ENCODE measurements at places on chromosomes 4 and X.

- no peak for DNase-seq
Measured at GRCh38 chr4:74891037-74891436, 41.9 kb upstream of the PARM1 start.

DNA sequence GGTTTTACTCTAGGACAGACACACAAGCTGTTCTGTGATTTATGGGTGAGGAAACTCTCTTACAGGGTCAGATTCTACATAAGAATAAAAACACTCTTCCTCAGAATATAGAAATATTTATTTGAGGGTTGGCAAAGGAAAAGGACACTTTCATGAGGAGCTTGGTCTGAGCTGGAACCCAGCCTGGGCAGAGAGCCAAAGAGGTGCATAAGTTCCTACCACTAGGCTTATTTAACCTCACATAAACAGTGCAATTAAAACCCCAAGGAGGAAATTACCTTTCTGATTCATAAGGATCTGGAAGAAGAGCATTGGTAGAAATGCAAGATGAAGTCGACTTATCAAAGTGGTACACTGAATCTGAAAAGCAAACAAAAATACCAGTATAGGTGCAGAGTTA is 32.9 kb downstream of the SETD7 start:
- DNase-seq, result peak; percentile 35

DNA sequence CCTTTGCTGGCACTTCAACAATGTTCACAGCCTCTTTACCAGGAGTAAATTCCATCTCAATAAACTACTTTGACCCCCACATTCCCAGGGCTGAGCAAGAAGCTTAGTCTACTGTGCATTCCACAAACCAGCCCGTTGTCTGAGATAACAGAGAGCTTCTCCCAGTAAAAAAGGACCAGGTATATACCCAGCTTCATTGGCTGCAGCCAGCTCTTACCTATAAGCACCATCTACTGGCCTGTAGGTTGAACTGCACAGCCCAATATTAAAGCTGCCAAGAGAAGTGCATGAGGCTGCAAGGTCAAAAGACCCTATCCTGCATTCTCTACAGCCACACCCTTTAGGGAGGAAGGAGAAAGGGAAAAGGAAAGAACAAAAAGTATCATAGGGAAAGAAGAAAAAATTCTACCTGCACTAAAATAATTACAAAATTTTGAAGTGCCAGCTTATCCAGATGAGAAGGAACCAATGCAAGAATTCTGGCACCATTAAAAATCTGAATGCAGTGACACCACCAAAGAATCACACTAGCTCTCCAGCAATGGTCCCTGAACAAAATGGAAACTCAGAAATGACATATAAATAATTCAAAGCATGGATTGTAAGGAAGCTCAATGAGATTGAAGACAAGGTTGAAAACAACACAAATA is 45.7 kb upstream of the INTU start:
- peak; percentile 36 for DNase-seq

DNA sequence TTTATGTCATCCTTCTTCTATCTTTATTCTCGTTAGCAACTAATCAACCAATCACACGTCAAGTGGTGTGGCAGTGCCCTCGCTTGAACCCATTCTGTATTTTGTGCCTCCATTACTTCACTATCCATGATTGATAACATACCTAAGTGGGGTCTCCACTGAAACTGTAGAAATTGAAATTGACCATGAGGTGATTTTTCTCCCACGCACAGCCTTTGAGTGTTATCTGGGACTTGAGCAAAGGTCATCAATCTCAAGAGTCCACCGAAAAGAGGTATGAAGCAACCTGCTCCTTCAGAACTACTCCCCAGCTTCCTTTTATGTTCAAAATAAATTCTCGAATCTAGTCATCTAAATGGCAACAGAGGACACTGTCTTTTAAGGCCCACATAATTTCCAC is 111.1 kb downstream of the SCD5 start:
- no peak for DNase-seq

DNA sequence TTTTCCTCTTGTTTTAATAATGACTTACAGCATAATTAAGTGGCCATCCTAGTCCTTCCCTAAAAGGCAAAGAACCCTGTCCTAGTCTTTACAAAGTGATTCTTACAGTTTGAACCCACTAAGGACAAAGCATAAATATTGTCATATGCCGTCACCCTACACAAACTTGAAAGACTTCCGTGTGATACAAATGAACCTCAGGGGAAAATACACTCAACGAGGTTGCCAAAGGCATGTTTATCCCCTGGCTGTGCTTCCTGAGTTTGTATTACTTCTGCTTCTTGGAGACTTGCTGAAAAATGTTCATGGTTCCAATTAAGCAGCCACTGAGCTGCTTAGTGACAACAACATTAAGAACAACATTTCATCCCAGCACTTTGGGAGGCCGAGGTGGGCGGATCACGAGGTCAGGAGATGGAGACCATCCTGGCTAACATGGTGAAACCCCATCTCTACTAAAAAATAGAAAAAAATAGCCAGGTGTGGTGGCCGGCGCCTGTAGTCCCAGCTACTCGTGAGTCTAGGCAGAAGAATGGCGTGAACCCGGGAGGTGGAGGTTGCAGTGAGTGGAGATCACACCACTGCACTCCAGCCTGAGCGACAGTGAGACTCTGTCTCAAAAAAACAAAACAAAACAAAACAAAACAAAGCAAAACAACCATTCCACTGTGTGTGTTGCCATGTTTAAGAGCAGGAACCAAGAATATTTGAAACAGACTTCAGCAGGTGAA is 16.2 kb downstream of the RASSF6 start:
- no peak for DNase-seq

DNA sequence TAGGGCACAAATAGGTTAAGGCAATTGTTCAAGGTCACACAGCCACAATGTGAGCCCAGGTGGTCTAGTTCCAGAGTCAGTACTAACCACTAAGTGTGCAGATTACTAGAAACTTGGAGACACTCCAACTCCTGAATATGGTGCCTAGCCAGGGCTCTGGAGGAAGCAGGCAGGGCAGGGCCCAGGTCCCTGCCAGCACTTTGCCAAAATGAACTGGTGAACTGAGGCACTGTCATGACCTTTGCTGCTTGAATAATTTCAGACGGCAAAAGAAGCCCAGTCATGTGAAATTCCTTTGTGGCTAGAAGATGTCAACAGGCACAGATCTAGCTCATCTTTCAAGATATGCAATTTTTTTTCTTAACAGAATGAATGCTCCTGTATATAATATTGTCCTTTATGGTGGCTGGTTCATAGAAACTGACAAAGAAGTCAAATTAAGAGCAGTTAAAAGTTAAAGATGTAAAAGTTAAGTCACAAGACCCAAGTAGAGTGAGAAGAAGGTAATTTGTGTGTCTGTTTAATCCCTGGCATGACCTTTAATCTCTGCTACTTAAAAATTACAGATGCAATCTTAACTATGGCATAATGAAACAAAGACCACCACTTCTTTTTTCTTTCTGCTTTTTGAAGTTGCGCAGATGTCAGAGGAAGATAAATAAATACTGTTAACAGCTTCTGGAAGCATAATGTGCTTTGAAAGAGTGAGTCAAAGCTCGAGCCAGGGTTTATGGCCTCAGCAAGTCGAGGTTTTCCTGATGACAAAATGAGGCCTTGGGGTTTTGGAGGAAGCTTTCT is 54.1 kb downstream of the SHROOM3 start:
- DNase-seq, result peak; percentile 45

- peak; percentile 38 for DNase-seq
Measured at GRCh38 chr4:161929956-161930355, 233.8 kb downstream of the FSTL5 start.

- DNase-seq, result no peak
Measured at GRCh38 chrX:7399373-7399772, 251.4 kb upstream of the PUDP start.

GRCh38 chrX:19897091-19897490 is 9.7 kb upstream of the SH3KBP1 start:
- DNase-seq, result no peak

GRCh38 chrX:1496076-1496475 is 40.9 kb downstream of the P2RY8 start:
- DNase-seq, result no peak

DNA sequence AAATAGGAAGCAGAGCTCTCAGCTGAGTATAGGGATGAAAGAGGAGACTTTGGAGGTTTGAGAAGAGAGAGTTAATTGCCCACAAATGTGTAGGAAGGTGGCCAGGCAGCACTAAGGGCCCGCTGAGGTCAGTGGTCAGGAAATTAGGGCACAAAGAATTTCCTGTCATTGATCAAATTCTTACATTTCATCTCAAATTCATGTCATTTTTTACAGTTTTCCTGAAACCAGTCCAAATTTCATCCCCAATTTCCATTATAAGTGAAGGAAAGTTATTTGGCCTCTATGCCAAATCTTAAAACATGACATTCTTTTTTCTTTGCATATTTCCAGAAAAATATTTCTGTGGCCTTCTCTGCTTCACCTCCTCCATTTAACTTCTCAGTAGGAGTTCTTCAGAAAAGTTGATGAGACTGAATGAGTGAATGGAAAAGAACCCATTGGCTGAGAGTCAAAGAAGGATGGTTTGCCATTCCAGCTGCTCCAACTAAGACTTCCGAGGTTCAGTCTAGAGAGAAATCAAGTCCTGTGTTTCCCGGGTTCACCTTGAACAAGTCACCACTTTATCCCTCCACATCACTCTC is 68.7 kb upstream of the SPRY1 start:
- peak; percentile 29 for DNase-seq

GRCh38 chrX:103878466-103879122 is 46.5 kb upstream of the RAB9B start:
- DNase-seq, result peak; percentile 30

GRCh38 chr4:165709973-165710526 is 163.0 kb upstream of the TLL1 start:
- DNase-seq, result no peak

GRCh38 chrX:122475306-122475705 is 708.8 kb upstream of the GRIA3 start:
- DNase-seq, result no peak

DNA sequence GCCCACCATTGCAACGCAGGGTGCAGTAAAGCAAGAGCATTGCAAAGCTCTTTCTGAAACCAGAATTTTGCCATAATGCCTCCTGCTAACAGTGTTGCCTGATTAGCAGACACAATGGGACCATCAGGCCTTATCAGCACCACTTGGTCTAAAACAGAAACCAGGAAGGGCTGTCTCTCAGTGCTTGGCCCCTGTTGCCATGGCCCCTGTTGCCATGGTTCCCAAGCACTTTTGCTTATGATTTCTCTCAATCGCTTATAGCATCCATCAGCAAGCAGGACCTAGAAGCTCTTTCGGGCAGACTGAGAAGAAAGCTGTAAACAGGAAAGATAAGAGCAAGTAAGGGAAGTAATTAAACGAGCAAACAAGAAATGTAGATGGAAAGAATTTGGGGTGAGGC is 36.8 kb downstream of the RTL5 start:
- no peak for DNase-seq

DNA sequence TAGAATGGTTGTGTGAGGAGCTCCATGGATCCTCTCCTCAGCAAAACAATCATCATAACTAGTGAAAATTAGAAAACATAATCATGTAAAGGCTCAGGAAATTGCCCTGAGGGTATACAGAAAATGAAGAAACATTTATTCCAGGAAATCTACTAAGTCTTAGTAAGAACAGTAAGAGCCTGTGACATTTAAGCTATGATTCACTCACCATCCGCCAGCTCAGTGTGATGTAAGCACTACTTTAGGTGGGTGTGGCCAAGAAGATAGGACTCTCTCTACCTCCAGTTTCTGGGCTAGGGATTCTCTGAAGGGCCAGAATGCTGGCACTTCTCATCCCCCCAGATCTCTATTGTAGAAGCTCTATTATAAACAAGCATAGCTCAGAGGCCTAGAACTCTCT is 147.5 kb downstream of the DLG3 start:
- peak; percentile 43 for DNase-seq

- DNase-seq, result no peak
Measured at GRCh38 chr4:31104577-31104976, 384.4 kb downstream of the PCDH7 start.

DNA sequence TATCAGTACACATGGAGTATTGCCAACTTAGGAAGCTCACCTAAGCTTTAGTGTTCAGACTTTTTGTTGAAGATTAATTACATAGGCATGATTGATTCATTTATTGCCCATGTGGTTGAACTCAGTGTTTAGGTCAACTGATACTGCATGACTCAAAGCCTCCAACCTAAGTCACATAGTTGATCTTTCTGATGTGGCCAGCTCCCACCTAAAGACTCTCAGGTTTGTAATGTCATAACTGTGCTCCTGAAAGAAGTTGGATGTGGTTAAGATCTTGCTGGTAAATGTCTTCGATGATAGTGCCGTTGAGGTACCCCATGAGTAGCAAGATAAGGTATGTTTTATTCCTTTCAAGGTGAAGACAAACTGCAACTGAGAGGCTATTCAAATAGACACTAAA is 192.5 kb downstream of the EDA start:
- DNase-seq, result no peak

- DNase-seq, result peak; percentile 56
Measured at GRCh38 chrX:154714925-154715324, 36.0 kb downstream of the GAB3 start.

- no peak for DNase-seq
Measured at GRCh38 chr4:154617820-154618317, 5.4 kb upstream of the FGG start.

DNA sequence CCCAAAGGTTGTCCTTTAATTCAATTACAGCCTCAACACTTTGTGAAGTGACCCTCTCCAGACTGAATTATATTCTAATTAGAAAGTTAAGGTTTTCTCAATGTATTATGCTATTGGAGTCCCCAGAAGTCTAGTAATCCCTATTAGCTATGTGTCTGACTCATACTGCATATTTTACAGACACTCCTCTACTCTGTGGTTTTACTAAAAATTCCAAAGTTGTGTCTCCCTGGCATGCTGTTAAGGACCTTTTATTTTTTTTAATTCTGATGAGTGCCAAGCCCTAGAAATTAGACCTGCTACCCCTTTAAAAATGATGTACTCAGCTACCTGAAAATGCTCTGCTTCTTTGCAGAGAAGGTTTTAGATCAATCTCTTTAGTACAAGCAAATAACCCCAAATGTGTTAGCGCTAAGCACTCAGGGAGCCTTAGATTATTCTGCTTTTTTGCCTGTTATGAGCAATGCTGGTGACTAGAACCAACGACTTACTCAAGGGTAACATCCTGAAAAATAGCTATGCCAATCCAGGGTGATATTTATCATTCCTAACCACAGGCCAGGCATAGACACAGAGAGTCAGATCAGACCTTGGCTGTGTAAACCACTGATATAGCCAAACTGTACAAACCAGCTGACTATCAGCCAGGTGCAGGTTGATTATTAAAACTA is 26.1 kb upstream of the CXCL13 start:
- DNase-seq, result peak; percentile 87
